CMK (cell line): ENCODE measurements at places on chromosomes 3 and 15.

- DNase-seq = no peak
Observed at GRCh38 chr15:67242708-67243111, 11.8 kb downstream of the AAGAB start.

- DNase-seq = no peak
Observed at GRCh38 chr3:183131735-183132134, 30.8 kb downstream of the LAMP3 start.

- no peak for DNase-seq
Observed at GRCh38 chr3:122167630-122168029, 15.8 kb upstream of the CASR start.

DNA sequence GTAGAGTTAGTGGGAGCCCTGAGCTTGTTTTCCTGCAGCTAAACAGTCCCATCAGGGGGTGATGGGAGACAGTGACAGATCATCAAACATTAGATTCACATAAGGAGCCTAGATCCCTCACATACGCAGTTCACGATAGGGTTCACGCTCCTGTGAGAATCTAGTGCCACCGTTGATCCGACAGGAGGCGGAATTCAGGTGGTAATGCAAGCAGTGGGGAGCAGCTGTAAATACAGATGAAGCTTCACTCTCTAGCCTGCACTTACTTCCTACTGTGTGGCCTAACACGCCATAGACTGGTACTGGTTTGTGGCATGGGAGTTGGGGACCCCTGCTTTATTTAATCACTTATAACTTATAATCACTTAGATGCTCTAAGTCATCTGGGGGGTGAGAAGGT, 179.1 kb downstream of the AKAP13 start:
- no peak for DNase-seq

DNA sequence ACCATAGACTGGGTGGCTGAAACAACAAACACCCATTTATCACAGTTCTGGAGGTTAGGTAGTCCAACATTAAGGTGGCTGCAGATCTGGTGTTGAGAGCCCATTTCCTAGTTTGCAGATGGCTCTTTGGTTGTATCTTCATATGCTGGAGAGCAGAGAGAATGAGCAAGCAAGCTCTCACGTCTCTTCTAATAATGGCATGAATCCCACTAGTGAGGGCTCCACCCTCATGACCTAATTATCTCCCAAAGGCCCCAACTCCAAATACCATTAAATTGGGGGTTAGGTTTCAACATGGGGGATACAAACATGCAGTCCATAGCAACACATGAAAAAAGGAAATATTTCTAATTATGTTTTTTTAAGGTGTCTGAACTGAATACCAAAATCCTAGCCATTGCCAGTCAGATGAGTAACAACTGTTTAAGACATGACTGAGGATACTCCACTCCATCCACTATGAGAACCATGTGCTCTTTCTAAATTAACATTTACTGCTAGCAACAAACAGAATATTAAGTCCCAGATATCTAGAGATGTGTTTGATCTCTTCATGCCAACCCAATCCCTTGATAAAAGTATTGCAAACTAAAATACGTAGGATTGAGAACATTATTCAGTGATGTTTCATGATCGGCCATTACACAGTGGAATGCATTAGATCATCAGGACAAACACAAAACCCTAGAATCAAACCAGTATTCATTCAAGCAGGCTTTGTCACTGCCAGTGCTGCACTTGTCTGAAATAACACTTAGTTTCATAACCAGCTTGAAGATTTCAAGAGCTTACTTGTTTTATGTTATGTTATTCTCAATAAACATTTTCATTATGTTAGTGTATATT, 340.3 kb downstream of the SLC9A9 start:
- DNase-seq = no peak

DNA sequence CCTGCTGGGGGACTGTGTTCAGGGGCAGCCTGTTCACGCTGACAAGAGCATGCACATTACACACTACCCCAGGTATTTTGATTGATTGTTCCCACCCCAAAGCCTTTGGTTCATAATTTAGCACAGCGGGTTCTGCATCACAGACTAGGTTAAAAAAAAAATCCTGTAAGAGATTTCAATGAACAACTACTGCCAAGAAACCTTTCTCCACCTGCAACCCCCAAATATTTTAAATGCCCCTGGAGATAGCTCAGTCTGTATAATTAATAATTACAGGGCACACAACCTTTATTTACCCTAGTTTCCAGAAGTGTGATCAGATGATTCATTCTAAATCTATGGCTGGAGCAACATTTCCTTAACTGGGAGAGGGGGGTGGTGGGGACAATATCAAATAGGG, 87.6 kb downstream of the NR2F2 start:
- DNase-seq = no peak

DNA sequence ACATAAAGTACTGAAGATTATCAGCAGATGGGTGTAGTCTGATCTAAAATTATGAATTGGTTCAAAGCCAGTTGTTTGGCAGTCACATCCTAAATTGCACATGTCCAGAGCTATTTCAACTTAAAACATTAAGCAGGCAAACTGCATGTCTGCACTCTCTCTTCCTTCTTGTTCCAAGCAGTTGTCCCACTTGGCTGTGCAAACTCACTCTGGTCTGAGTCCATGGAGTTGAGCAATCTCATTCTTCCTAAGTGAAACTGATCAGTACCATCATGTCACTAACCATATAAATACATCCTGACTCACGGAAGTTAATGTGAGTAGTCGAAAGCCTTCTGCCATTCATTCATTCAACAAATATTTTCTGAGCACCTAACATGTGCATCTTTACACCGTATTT, 353.0 kb downstream of the ROBO1 start:
- no peak for DNase-seq

DNA sequence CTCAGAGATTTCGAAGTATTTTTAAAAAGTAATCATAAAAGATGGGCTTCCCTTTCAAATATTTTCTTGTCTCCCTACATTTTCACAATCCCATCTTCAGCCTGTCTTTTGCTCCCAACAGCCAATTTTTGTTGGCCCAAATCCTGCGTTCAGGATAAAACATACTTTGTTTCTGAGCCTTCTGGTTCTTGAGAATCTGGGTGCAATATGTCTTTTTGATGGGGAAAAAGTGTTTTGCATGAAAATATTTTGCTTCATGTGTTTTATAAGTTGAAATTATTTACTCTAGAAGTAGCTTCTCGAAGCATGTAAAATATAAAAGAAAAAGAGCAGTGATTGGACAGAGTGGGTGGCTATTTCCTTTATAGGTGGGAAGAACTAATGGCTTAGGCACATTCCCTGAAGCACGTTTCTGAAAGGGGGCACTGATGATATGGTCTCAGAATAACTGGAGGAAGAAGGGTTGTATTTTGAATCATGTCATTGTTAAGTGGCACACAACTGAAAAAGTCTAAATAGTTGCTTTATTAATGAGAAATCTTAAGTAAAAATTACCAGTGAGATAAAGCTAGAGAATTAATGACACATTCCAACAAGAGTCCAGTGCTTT, 3.9 kb downstream of the UNC13C start:
- DNase-seq = no peak

DNA sequence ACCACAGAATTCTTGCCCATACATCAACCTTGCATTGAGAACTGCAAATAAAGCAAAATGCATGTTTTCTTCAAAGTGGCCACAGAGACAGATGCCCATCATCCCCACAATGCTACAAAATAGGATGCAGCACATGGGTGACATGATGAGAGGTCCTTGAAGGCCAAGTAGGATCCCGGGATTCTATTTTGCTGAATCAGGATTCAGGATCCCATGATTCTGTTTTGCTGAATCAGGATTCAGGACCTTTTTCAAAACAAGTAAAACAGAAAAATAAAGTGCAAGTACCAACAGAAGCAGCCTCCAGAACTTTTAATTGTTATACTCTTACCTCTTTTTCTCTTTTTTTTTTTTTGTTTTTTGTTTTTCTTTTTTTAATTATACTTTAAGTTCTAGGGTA, 242.1 kb upstream of the NR2E3 start:
- no peak for DNase-seq

DNA sequence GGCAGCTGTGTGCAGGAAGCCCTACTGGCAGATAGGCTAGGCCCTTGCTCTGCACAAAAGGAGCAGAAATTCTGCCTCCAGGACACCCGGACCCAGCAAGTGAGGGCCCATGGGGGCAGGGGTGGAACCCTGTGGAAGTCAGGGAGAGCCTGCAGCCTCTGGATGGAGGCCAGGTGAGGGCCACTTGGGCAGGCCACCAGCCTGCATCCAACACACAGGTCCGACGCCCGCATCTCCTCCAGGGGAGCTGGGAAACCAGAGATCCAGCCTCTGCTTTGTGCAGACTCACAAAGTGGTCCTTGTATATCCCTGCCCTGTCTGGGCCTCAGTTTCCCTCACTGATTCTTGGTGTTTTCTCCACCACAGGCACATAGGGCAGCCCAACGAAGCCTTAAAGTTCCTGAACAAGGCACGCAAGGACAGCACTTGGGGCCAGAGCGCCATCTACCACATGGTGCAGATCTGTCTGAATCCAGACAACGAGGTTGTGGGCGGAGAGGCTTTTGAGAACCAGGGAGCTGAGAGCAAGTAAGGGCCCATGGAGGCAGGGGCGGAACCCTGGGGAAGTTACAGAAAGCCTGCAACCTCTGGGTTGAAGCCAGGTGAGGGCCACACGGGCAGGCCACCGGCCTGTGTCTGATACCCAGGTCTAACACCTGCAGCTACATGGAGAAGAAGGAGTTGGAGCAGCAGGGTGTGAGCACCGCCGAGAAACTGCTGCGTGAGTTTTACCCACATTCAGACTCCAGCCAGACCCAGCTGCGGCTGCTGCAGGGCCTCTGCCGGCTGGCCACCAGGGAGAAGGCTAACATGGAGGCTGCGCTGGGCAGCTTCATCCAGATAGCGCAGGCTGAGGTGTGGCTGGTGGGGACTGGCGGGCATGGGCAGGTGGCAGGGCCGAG, 16.6 kb downstream of the CSRNP1 start:
- DNase-seq = no peak

DNA sequence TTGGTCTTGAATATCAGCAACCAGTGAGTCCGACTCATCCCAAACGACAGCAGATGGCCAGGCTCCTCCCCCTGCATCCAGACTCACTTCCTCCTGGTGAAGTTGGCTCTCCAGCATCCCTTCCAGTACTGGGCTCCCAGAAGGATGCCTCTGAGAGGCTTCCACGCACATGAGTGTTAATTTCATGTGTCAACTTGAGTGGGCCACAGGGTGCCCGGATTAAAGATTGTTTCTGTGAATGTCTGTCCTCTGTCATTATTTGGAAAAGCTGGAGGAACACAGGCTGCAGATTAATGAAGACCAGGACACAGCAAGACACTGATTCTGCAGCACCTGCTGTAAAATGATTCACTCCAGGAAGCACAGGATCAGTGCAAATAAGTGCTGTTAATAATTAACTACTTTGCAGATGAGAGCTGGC, 99.8 kb downstream of the ATP10A start:
- DNase-seq = no peak

GRCh38 chr3:43243590-43244587, 42.5 kb upstream of the SNRK start:
- peak; percentile 66 for DNase-seq

- no peak for DNase-seq
Observed at GRCh38 chr3:66416556-66417304, 84.1 kb downstream of the LRIG1 start.

- no peak for DNase-seq
Observed at GRCh38 chr3:192772240-192772894, 45.0 kb upstream of the FGF12 start.

DNA sequence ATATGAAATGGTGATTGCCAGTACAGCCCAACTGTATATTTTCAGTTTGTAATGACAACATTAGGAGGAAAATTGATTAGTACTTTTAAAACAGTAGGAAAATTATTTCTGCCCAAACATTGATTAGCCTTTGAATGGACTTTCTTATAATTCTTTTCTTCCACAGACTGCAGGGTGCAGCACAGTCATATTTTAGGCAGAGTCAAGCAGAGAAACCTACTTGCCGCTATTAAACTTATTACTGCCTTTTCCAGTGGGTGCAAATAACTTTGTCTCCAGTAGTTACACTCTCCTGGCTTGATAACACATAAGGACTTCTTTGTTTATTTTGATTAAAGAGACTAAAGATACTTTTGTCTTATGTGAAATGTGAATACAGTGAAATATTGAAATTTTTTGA, 85.4 kb downstream of the PPM1L start:
- DNase-seq = no peak

DNA sequence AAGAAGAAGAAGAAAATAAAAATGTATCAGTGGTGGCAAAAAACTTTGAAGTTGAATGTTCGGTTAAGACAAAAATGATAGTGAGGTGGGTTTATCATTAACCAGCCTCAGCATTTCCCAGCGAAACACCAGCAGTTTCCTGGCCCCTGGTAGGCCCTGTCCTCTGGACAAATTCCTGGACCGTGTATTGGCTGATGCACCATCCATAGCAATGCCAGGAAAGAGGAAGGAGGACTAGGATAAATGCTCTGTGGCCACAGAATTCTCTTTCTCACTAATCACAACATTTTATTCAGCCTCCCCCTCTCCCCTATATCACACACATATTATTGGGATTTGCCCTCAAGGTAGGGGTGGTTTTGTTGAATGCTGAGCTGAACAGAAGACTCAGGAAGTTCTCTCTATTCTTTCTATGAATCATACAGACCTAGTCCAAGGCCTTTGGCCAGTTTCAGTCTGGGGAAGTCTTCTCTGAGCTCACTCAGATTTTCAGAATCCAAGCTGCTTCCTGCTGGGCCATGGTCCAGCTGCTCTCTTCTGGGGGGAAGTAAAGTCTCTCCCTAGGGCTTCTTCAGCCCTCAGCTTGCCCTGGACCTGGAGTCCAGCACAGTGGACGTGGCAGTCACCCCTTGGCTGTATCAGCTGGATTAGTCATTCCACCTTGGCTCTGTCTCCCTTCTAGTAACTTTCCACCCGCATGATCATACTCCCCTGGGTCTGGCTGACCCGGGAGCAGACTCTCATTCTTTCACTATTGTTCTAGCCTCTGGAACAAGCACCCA, 27.6 kb downstream of the SLC28A1 start:
- DNase-seq = no peak

GRCh38 chr15:34889476-34889875, 80.1 kb downstream of the AQR start:
- DNase-seq = no peak

DNA sequence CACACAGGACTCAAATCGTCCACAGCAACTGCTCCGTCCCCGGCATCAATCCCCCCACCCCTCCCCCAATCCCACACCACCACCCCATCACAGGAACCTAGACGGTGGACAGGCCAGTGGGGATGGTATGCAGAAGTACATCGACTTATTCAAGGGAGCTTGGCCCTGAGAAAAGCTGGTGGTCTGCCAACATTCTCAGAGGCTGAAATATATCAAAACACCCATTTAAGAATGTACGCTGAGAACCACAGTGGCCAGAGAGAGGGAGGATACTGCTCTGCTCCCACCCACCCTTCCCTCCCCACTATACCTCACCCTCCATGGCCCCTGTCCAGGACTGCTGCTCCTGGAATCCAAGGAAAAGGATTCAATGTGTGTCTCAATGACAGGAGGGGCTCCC, 12.4 kb upstream of the USP3 start:
- no peak for DNase-seq

GRCh38 chr15:80061582-80061981, 2.1 kb downstream of the ZFAND6 start:
- no peak for DNase-seq

GRCh38 chr3:32840086-32840841, 22.5 kb downstream of the TRIM71 start:
- DNase-seq = no peak
